Cardiac septum (tissue), 1 donor: ENCODE measurements at places on chromosomes 7 and 10.

DNA sequence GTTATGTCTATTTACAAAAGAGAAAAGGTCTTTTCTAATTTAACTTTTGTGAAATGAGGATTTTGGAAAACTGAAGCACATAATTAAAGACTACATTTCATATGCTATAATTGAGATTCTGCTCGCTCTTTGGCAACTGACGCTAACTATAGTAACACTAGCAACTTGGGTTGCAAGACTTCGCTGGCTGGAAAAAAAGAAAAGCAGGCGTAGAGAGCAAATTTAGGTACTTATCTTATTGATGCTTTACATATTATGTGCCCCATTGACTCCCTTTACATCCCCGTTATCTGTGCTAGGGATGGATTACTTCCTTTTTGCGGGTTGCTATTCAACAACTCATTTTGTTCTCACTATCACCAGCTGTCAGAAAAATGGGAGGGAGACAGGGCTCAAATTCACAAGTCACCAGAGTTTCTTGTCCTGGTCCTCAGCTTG, 10.5 kb downstream of the SEMA3C start:
- DNase-seq = no peak

DNA sequence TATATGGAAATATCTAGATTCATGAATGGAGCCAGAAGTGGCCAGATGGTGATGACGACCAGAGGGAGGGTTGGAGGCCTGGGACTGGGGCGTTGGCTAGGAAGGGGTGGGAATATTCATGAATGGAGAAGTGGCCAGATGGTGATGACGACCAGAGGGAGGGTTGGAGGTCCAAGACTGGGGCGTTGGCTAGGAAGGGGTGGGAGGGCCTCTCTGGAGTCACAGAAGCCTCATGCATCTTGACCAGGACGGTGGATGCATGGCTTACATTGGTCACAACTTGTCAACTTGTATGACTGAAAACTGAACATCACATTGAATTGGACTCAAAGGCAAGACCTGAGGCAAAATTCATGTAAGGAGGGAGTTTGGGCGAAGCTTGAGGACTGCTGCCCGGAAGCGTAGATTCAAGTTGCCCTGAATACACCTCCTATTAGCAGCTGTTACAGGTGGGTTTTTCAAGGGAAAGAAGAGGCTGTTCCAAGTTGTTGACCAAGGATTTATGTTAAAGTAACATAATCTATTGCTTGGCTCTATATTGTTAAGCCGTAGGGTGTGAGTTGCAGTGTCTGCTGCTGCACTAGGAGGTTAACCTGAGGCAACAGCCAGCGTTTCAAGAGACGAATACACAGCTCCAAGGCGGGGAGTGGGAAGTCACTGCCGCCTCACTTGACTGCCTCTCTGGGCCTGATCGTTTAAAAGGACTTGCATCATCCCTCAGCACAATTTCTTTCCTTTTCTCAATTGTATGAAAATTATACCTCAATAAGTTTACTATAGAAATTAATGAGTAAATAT, 55.1 kb upstream of the FAM20C start:
- DNase-seq = no peak

GRCh38 chr7:122736183-122736582, 33.5 kb upstream of the RNF148 start:
- DNase-seq = no peak

DNA sequence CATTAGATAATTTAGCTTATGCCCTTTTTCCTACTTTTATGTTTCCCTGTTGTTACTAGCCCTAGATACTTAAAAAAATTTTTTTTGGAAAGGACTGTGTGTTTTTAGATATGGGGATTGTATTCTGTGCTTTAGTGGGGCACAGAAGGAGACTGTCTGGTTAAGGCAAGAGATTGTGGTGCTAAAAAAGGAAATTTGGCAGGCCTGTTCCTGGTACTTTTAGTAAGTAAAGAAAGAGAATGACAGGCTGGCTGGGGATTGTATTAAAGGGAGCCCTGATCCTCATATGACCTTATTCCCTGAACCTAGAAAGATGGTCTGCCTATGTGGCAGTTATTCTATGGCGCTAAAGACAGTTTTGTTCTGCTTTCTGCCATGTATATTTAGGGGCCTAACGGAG, 74.8 kb downstream of the AUTS2 start:
- DNase-seq = no peak

- no peak for DNase-seq
Measured at GRCh38 chr10:69928339-69928738, 124.3 kb upstream of the MACROH2A2 start.
